ENCODE measurements at places on chromosomes 13 and 19.

DNA sequence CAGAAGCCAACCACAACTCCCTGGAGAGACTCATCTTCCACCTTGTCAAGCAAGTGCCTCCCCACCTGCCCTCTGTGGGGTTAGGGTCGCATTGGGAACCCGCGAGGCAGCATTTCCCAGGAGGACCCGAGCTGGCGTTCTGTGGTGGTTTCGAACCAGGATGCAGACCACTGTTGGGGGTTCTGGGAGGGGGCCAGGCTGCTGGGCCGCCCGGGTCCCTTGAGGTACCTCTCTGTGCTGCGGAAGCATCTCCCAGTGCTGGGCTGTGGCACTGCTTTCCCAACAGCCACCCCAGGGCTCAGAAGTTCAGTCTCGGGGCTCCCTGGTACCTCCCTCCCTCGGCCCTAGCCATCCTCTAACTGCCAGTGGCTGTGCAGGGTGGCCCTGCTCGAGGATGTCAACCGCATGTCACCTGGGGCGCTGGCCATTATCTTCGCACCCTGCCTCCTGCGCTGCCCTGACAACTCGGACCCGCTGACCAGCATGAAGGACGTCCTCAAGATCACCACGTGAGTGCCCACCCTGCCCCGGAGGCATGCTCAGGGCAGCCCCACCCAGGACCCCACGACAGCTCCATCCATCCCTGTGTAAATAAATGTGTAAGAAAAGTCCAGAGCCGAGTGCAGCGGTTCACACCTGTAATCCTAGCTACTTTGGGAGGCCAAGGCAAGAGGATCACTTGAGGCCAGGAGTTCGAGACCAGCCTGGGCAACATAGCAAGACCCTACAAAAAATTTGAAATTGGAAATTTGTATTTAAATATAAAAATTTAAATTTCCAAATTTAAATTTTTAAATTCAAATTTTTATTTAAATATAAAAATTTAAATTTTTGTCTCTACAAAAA lies 8.2 kb upstream of the USE1 start:
- no peak for DNase-seq

GRCh38 chr13:21453387-21454081 lies 5.6 kb downstream of the ZDHHC20 start:
- no peak for DNase-seq

GRCh38 chr13:42649831-42650230 lies 75.9 kb downstream of the TNFSF11 start:
- DNase-seq = no peak

- no peak for DNase-seq
These were observed 5.3 kb downstream of the GPX4 start for GRCh38 chr19:1109032-1109551.

DNA sequence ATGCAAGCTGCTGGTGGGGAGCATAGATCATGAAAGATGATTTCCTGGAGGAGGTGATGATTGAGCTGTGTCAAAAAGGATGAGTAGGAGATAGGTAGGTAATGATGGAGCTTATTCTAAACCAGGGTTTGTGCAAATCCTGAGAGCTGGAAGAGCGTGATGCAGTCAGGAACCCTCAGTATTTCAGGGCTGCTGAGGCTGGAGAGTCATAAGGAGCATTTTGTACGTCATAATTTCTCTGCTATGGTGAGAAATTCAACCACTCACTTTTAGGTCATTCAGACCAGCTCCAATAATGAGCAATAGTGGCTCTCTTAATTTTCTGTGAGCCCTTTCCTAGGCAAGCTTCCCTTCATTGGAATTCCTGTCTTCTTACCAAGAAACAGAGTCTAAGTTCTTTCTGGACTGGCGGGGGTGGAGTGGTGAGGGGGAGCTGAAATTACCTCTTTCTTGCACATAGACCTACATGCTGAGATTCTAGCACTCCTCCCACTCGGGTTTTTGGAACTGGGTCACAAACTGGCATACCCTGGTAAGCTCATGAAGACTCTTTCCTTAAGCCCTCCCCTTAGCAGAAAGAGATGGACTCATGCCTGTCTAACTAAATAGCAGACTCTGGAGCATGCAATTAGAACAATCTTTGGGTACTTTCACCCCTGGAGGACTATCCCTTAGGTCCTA lies 62.2 kb upstream of the MYCBP2 start:
- no peak for DNase-seq

- no peak for DNase-seq
These were observed 36.5 kb downstream of the KL start for GRCh38 chr13:33052506-33053280.

Data from stimulated activated CD8-positive, alpha-beta memory T cell treated with anti-CD3 and anti-CD28 coated beads, Interleukin-7, amount 100 ng/mL, for 1 hour (primary cell).